GM18507 (cell line): ENCODE measurements at places on chromosomes 16 and 17.

GRCh38 chr17:54969658-54970572 is 1.4 kb downstream of the STXBP4 start:
- DNase-seq = no peak

DNA sequence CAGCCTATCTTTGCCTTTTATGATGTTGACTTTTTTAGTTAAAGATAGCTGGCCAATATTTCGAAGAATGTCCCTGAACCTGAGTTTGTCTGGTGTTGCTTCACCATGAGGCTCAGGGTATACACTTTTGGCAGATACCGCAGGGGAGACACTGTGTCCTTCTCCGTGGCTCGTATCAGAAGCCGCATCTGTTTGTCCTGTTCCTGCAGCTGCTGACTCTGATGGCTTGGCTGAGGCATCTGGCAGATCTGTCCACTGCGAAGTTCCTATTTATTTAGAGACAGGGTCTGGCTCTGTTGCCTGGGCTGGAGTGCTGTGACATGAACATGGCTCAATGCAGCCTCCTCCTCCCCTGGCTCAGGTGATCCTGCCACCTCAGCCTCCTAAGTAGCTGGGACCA is 93.5 kb downstream of the CRISPLD2 start:
- no peak for DNase-seq

GRCh38 chr16:4380119-4381063 is 8.7 kb downstream of the VASN start:
- no peak for DNase-seq

DNA sequence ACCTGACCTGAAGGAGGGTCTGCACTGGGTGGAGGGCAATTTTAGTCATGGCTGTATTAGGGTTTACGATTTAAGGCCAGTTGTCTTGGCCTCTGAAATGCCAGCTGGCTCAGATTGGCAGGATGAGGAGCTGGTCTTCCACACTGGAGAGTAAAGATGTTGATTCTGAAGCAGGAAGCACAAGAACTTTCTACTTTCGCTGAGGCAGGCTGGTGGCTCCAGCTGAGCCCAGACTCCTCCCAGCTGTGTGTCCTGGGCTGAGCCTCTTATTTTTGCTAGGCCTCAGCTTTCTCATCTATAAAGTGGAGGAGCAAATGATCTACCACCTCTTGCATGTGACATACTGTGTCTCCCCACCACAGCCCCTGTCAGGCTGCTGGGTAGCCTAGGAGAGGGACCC is 74.4 kb downstream of the MRM1 start:
- no peak for DNase-seq

DNA sequence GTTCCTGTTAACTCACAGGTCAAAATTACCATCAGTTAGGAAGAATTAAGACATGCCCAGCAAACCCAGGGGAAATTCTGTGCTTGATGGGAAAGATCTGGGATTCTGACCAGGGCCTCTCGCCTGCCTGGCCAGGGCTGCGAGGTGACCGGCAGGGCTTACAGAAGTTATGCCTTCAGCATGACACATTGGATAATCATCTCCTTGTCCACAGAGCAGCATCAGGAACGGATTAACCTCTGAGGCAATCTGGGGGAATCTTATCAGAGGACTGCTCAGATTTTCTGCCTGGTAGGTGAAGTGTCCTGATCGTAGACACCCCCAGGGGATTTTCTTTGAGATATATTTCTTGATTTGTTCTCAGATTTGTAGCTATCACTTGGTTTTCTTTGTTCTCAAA is 172.5 kb downstream of the HS3ST3A1 start:
- no peak for DNase-seq

- DNase-seq = no peak
Measured at GRCh38 chr16:68910051-68910450, 66.7 kb downstream of the TANGO6 start.

- no peak for DNase-seq
Measured at GRCh38 chr17:82143333-82143732, 45.3 kb upstream of the FASN start.

DNA sequence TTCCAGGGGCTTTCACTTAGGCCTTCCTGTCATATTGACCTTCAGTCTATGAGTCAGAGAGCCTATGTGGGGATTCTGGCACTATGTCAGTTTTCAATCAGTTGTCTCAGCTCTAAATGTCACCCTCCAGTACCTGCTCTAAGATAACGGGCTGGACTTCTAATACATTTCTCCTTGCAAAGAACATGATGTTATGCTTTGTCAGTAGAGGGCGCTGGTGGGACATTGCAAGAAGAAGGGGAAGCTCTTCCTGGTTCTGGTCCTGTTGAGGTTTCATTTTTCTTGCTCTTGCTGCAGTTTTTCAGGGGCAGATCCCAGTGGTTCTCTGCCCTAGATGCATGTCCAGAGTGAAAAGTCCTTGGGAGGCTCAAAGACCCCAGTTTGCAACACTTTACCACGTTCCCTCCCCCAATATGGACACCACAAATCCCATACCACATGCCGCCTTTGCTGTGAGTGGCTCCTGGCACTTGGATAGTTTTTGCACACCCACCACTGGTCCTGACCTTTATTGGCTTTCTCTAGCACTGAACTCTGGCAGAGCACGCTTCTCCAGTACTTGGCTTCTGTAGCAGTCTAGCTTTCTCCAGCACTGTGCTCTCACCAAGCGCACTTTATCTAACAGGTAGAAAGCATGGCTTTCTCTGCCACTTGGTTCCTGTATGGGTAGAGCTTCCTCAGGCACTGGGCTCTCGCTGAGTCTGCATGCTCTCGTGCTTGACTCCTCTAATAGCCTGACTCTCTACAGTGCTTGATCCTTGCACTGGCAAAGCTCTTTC is 49.0 kb downstream of the BCL7C start:
- peak; percentile 67 for DNase-seq

DNA sequence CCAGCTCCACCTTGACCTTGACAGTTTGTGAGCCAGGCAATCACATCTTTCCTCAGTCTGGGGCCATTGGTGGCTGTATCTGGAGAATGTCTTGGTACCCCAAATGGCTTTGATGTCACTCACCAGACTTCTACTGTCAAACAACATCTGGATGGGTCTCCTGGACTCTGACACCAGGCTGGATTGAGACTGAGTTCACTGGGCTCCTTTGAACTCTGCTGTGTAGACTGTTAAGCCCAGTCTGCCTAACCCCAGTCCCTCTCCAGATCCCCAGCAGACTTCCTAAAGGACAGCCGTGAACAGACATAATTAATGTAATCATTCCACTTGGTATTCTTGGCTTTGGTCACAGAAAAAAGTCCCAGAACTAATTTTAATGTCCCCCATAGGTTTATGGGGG is 84.1 kb upstream of the KIFC3 start:
- no peak for DNase-seq

- peak; percentile 40 for DNase-seq
Measured at GRCh38 chr16:5056352-5056751, 9.4 kb downstream of the C16orf89 start.

GRCh38 chr17:2689411-2690164 is 22.0 kb downstream of the CLUH start:
- DNase-seq = no peak

- no peak for DNase-seq
Measured at GRCh38 chr17:79331492-79331891, 256.9 kb downstream of the ENGASE start.

- no peak for DNase-seq
Measured at GRCh38 chr17:77174928-77175661, 34.3 kb downstream of the SEC14L1 start.

DNA sequence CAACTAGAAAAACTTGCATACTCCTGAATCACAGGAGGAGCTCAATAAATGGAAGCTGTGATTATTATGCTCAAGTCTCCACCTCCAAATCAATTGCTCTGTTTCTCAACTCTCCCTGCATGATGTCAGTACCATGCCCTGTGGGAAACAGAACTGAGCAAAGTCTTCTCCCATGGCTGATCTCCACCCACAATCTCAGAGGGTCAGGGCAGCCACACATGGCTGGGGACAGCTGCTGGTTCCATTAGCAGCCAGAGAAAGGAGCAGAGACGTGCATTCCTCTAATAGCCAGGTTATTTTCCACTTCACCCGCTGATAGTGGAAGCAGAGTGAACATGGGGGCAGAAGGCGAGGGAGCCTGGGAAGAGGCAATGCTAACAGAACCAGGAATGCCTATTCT is 85.5 kb upstream of the TMEM132E start:
- no peak for DNase-seq

GRCh38 chr17:33811004-33811760 is 443.9 kb upstream of the CCL2 start:
- no peak for DNase-seq

- DNase-seq = no peak
Measured at GRCh38 chr17:78399028-78399692, 20.7 kb downstream of the PGS1 start.

GRCh38 chr17:59107306-59107670 is 608 bp upstream of the TRIM37 start:
- no peak for DNase-seq

DNA sequence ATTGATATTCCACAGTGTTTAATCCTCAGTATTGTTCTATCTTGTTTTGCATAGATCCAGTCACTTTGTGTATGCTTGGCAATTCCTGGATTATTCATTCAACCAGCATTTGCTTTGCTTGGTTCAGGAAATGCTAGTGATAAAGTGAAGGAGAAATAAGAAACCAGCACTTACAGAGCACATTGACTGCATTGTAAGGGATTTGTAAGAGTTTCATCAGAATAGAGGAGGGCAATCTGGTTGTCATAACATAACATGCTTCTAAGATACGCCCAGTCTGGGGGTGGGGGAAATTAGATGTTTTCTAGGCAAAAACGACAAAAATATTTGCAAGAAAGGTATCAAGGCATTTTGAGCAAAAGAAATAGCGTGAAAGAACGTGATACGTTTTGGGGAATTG is 40.4 kb downstream of the TNRC6A start:
- no peak for DNase-seq

DNA sequence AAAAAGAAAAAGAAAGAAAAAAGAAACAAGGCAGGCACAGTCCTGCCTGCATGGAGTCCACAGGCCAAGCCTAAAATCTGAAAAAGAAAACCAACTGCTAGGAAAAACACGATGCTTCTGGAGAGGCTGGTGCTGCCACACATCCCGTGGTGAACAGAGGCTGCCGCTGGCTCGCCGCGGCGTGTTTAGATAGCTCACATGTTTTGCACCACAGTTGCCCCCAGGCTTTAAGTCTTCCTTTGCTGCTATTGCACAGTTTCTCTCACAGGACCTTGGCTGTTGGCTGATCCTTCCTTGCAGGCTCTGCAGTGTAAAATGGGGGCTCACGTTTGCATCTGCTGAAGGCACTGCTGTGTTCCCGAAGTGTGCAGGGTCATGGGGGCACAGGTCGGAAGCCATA is 8.6 kb downstream of the SLC6A4 start:
- no peak for DNase-seq

DNA sequence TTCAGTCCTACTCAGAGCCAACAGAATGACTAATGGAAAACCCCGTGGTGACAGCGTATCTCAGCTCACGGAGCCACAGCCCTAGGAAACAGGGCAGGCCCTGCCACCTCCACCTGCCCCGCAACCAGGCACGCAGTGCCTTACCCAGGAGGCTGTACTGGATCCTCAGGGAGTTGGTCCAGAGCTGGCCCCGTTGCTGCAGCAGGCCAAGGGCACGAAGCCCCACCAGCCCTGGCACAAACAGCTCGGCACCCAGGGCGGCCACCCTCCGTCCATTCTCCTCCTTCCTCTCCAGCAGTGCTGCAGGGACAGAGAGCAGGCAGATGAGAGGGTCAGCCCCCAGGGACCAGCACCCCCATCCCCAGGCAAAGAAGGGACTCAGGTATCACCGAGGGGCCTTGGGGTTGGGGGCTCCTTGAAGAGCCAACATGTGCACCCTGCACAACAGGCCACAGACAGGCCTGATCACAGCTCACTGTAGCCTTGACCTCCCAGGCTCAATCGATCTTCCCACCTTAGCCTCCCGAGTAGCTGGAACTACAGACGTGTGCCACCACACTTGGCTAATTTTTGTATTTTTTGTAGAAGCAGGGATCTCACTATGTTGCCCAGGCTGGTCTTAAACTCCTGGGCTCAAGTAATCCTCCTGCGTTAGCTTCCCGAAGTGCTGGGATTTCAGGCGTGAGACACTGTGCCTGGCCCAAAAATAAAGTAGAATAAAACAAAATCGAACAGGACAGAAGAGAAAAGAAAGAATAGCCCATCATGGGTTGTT is 115.7 kb downstream of the RMI2 start:
- no peak for DNase-seq

GRCh38 chr17:66126231-66126630 is 65.7 kb downstream of the CEP112 start:
- DNase-seq = no peak

GRCh38 chr17:43559161-43559816 is 13.1 kb upstream of the ETV4 start:
- DNase-seq = no peak

GRCh38 chr17:62750631-62751051 is 57.5 kb downstream of the MARCHF10 start:
- DNase-seq = no peak

DNA sequence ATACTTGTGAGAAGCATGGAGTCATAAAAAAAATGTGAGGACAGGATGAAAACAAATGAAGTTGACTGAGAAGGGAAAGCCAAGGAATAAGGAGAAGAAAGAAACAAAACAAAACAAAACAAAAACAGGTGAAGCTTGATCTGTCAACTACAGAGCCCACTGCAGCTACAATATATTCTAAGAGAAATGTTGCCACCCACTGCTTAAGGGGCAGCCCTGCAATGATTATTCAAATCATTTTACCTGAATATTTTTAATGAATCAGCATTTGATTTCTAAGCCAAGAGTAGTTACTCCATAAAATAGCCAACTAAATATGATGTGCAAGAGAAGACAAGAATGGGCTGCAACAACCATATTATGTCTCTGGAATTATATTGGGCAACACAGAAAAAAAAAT is 252.0 kb upstream of the KIF2B start:
- no peak for DNase-seq

GRCh38 chr17:79798299-79799173 is 1.7 kb upstream of the CBX8 start:
- no peak for DNase-seq

DNA sequence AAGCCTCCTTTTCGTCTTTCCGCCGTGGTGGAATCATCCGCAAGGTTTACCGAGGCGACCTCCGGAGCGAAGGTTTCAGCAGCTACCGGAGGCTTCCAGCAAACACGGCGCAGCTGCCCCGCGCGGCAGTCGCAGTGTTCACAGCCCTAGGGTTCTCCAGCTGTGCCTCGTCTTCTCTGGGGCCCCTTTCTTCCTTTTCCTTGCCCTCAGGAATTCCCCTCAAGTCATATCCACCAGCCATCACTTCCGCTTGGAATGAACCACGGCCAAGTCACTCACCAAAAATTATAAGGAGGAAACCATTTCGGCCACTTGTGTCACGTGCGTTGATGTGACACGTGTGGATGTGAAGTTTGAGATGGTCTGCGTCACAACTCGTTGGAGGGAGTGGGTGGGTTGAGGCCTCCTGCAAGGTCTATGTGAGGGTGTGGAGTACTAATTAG is 636 bp upstream of the ERN1 start:
- DNase-seq = no peak
